ENCODE measurements at places on chromosomes 3 and 15. TPM values are rescaled to one million over a fixed set of nuclear protein-coding genes. Genes with fewer than 3 reads are reported as not detected.

STIMATE gene
- 34.4 TPM for total RNA-seq

DNA sequence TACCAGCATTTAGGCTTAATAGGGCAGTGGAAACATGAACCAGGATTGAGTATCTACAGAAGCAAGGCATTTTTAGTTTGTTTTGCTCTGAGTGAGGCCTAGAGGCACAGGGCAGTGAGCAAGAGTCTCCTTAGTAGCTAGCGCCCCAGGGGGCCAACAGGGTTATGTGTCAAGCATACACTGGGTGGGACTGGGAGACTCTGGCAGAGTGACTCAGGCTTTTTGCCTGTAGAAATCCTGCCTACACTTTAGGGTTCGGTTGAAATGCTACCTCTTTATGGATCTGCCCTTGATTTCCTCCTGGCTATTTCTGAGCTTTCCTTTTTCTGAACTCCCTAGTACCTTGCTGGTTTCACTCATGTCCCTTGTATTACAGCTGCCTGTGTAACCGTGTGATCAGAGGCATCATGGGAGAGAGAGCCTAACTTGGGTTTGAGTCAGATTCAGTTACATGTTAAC is 72.2 kb downstream of the TOP2B start:
- DNase-seq = no peak
- no peak overlapping the region for H3K27ac ChIP-seq
- no peak overlapping the region for H3K4me3 ChIP-seq
- no peaks in the 10 kb centered on the region for H3K27me3 ChIP-seq
- no peaks in the 10 kb centered on the region for H3K36me3 ChIP-seq
- H3K4me1 ChIP-seq = no peaks in the 10 kb centered on the region

GRCh38 chr15:92881211-92881754 is 18.8 kb upstream of the CHD2 start:
- peaks cover 17% of the 10 kb centered on the region for H3K36me3 ChIP-seq
- H3K27ac ChIP-seq = peak overlapping the region; percentile 93
- H3K27me3 ChIP-seq = no peaks in the 10 kb centered on the region
- no peak for DNase-seq
- peaks cover 66% of the 10 kb centered on the region for H3K4me1 ChIP-seq

DNA sequence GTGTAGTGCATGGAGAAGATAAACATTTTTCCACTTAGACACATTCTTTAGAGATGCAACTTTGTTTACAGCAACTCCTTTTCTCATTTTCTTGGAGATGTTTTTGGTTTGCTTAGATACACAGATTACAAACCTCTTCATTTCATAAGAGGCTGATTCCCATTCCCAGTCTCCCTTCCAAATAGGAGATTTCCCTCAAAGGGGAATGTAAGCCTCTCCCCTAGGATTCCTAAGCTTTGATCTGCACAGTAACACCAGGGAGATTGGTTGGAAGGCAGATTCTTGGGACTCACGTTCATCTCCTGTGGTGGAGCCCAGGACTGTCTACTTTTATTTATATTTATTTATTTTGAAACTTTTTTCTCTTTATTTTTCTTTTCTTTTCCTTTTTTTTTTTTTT is 63.2 kb downstream of the MCTP2 start:
- peaks cover 51% of the 10 kb centered on the region for H3K4me1 ChIP-seq
- H3K4me3 ChIP-seq = no peak overlapping the region
- H3K36me3 ChIP-seq = peaks cover 7% of the 10 kb centered on the region
- no peak for DNase-seq

GRCh38 chr3:56919137-56919796 is 117.5 kb upstream of the ARHGEF3 start:
- H3K4me1 ChIP-seq = peaks cover 94% of the 10 kb centered on the region
- peak overlapping the region; percentile 95 for H3K4me3 ChIP-seq
- H3K27ac ChIP-seq = no peak overlapping the region
- DNase-seq = no peak
- H3K36me3 ChIP-seq = no peaks in the 10 kb centered on the region

GRCh38 chr15:29473621-29474105 is 204.0 kb upstream of the NSMCE3 start:
- H3K36me3 ChIP-seq = no peaks in the 10 kb centered on the region
- no peaks in the 10 kb centered on the region for H3K27me3 ChIP-seq
- H3K4me3 ChIP-seq = no peak overlapping the region
- no peak for DNase-seq

DNA sequence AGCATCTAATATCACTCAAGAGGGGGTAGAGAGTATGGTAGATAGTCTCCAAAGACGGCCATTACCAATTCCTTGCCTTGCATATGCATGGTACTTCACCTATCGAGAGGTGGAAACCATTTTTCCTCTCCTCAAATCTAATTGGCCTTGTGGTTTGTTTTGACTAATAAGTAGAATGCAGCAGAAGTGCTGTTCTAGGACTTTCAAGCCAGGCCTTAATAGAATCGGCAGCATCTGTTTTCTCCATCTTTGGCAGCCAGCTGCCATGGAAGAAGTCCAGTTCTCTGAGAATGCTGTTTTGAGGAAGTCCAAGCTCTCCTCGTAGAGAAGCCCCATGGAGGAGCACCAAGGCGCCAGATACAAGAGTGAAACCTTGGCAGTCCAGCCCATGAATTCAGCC is 59.1 kb upstream of the RASGRP1 start:
- no peak for DNase-seq
- no peak overlapping the region for H3K4me3 ChIP-seq
- H3K27me3 ChIP-seq = no peaks in the 10 kb centered on the region
- H3K36me3 ChIP-seq = peaks cover 3% of the 10 kb centered on the region
- H3K27ac ChIP-seq = no peak overlapping the region

Measured in activated T-cell treated with anti-CD3 and anti-CD28 coated beads, Interleukin-2, amount 50 U/mL, for 72 hours (primary cell).